Caki2 (cell line): ENCODE measurements at places on chromosomes 3 and 15. TPM values are rescaled to one million over a fixed set of nuclear protein-coding genes. Genes with fewer than 3 reads are reported as not detected.

GRCh38 chr15:87477737-87478686, 778.5 kb downstream of the NTRK3 start:
- DNase-seq: peak; percentile 91

DNA sequence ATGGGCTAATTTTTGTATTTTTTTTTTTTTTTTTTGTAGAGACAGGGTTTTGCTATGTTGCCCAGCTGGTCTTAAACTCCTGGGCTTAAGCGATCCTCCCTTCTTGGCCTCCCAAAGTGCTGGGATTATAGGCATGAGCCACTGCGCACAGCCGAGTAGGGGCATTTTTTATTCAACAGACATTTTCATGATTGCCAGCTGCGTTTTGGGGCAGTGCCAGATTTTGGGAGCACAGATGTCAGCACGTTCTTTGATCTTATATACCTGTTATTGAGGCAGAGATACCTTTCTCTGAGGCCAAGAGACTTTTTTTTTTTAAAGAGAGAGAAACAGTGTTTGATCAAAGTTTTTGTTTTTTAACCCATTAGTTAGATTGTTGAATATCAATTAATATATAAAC, 16.8 kb downstream of the NEO1 start:
- no peak for DNase-seq

DNA sequence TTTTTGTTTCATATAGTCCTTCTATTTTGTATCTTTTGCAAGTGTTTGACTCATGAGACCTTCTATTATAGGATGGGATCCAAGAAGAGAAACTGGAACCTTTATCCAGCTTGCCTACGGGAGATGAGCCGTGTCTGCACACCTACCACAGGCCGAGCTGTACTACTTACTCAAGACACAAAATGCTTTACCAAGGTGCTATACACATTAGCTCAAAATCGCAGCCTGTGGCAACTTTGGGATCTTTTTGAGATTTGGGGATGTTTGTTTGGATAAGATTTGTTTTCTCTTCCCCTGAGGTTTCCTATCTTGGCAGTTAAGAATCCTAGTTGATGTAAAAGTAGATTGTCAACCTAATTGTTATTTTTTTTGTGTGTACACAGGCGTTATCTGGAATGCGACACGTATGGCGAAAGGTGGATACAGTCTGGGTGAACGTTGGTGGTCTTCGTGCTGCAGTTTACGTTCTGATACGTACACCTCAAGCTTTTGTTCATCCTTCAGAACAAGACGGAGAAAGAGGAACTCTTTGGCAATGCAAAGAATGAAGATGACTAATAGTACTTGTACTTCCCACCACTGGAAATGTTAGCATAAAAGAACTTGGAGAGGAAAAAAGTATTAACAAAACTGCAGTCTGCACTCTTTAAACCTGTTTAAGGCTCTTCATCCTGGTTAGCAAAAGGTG, 13.1 kb upstream of the SETD5 start:
- DNase-seq: no peak

GRCh38 chr3:106004137-106004681, 135.4 kb upstream of the CBLB start:
- no peak for DNase-seq

- no peak for DNase-seq
Measured at GRCh38 chr3:109116031-109116430, 1.9 kb downstream of the MORC1 start.

DNA sequence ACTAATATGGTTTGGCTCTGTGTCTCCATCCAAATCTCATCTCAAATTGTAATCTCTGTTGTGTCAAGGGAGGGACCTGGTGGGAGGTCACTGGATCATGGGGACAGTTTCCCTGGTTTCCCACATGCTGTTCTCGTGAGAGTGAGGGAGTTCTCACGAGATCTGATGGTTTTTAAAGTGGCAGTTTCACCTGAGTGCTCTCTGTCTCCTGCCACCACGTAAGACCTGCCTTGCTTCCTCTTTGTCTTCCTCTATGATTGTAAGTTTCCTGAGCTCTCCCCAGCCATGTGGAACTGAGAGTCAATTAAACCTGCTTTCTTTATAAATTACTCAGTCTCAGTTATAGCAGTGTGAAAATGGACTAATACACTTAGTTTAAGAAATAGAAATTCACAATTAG, 228.9 kb downstream of the CD47 start:
- no peak for DNase-seq

Gene SLC22A14
- not detected in 2 replicates for total RNA-seq

Gene ALPK3
- total RNA-seq: not detected in 2 replicates

Gene GASK1A
- 0.24 TPM in 1 of 2 replicates, not detected in the other for total RNA-seq
